Mesendoderm (in vitro differentiated cells): ENCODE measurements at places on chromosomes 2 and 18.

GRCh38 chr2:71971493-71971892 is 176.2 kb downstream of the CYP26B1 start:
- no peaks in the 10 kb centered on the region for H3K4me1 ChIP-seq
- H3K27me3 ChIP-seq = no peaks in the 10 kb centered on the region
- no peaks in the 10 kb centered on the region for H3K36me3 ChIP-seq
- no peak overlapping the region for H3K4me3 ChIP-seq

DNA sequence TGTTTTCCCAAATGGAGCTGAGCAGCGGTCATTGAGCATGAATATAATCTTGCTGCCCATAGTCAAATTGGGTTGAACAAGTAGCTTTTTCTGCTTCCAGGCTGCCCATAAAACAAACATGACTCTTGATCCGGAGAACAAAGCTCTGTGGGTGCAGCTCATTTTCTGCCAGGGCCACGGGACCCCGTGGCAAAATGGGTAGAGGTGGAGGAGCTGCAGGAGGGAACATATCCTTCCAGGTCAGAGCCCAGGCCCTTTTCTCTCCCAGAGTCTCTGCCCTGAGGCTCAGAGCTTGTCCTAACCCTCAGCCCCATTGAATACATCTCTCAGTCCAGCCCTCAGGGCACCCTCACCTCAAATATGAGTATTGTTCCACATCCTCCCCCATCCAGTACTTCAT is 151.6 kb upstream of the TWIST2 start:
- no peaks in the 10 kb centered on the region for H3K4me1 ChIP-seq
- H3K36me3 ChIP-seq = no peaks in the 10 kb centered on the region
- DNase-seq = no peak
- H3K27me3 ChIP-seq = no peaks in the 10 kb centered on the region

GRCh38 chr2:118983133-118983532 is 41.1 kb downstream of the MARCO start:
- H3K27me3 ChIP-seq = no peaks in the 10 kb centered on the region
- no peak overlapping the region for H3K27ac ChIP-seq
- no peaks in the 10 kb centered on the region for H3K36me3 ChIP-seq
- no peak for DNase-seq
- no peak overlapping the region for H3K4me3 ChIP-seq

DNA sequence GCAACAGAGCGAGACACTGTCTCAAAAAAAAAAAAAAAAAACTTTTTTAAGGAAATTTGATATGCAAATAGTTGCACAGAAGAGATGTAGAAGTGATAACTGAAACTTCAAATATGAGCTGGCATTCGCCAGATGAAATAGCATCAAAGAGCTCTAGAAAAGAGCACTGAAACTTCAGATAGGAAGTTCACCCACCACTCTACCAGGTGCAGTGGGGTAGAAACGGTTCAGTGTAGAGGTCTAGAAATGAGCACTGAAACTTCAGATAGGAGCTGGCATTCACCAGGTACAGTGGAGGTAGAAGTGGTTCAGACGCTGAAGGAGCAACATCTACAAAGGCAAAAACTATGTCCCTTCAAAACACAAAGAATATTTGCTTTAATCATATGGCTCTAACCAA is 9.0 kb upstream of the ONECUT2 start:
- DNase-seq = no peak
- no peak overlapping the region for H3K27ac ChIP-seq
- H3K4me1 ChIP-seq = peaks cover 3% of the 10 kb centered on the region

- no peak overlapping the region for H3K4me3 ChIP-seq
- no peak overlapping the region for H3K27ac ChIP-seq
- H3K36me3 ChIP-seq = no peaks in the 10 kb centered on the region
- no peak for DNase-seq
- peaks cover 1% of the 10 kb centered on the region for H3K27me3 ChIP-seq
- no peaks in the 10 kb centered on the region for H3K4me1 ChIP-seq
These were observed 128.4 kb downstream of the ANKRD30BL start for GRCh38 chr2:132033365-132033764.

GRCh38 chr2:136125236-136125635 is 7.3 kb upstream of the CXCR4 start:
- no peak overlapping the region for H3K4me3 ChIP-seq
- peaks cover 5% of the 10 kb centered on the region for H3K4me1 ChIP-seq
- no peaks in the 10 kb centered on the region for H3K36me3 ChIP-seq
- H3K27ac ChIP-seq = no peak overlapping the region

- DNase-seq = peak; percentile 79
- H3K27me3 ChIP-seq = no peaks in the 10 kb centered on the region
- no peak overlapping the region for H3K4me3 ChIP-seq
These were observed 3.7 kb downstream of the STK17B start for GRCh38 chr2:196167666-196168065.

DNA sequence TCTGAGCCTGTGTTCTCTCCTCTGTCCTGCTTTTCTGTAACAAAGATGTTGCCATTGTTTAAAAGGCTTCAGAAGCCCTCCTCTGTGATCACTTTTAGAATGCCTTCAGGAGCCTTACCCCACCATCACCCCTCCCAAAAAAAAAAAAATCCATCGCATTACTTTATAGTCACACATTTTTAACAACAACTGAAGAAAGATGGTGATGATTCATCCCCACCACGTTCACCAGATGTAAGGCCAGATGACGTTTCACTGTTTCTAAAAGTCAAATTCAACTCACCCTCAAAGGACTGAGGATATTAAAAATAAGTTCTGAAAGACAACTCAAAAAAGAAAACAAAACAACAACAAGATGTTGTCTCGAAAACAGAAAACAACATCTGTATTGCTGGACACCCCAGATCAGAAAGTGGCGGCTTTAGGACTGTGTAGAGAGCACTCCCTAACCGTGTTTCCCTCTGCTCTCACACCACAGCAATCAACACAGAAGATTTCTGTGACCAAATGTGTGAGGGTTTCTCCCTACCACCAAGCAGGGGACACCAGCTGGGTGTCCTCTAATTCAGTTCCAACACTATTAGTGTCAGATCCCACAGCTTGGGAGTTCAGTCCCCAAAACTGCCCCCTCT is 61.9 kb upstream of the CREB1 start:
- peaks cover 3% of the 10 kb centered on the region for H3K4me1 ChIP-seq
- H3K27me3 ChIP-seq = no peaks in the 10 kb centered on the region
- DNase-seq = no peak
- H3K36me3 ChIP-seq = no peaks in the 10 kb centered on the region
- no peak overlapping the region for H3K4me3 ChIP-seq

DNA sequence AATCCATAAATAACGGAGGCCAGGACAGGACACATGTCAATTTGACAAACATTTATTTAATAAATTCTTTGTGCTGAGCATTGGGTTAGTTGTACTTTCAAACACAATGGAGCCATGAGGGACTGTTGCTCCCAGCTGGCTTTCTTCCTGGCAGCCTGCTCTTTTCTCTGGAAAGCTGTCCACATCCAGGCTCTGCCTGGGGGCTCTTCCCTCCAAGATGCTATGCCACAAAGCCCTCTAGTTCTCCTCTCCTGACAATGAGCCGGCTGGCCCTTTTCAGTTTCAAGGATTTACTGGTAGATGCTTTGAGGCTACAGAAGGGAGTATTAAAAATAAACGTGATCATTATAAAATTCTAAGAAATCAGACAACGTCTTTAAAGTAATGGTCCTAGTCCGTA is 44.1 kb upstream of the SLC14A2 start:
- no peak overlapping the region for H3K27ac ChIP-seq
- no peaks in the 10 kb centered on the region for H3K36me3 ChIP-seq
- no peaks in the 10 kb centered on the region for H3K27me3 ChIP-seq
- no peaks in the 10 kb centered on the region for H3K4me1 ChIP-seq
- no peak for DNase-seq

GRCh38 chr2:216392945-216393840 is 19.1 kb upstream of the SMARCAL1 start:
- no peak for DNase-seq
- H3K4me1 ChIP-seq = peaks cover 3% of the 10 kb centered on the region
- no peak overlapping the region for H3K27ac ChIP-seq
- no peaks in the 10 kb centered on the region for H3K36me3 ChIP-seq
- no peaks in the 10 kb centered on the region for H3K27me3 ChIP-seq
- no peak overlapping the region for H3K4me3 ChIP-seq

DNA sequence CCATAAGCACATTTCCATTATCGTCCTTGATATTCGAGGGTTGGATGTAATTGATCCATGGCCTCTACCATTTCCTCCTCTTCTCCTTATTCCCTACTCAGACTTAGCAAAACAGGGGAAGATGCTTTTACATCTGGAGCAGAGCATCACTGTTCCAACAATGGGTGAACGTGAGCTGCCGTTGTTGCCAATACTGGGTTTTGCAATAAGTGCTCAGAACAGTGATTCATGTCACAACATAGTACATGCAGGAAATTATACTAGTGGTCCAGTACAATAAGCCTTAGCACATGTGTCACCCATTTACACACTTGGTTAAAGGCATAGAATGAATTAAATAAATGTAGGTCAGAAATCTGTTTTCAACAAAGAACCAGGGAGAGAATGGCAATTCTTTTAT is 112.4 kb downstream of the DCC start:
- no peaks in the 10 kb centered on the region for H3K27me3 ChIP-seq
- no peak overlapping the region for H3K4me3 ChIP-seq
- H3K36me3 ChIP-seq = no peaks in the 10 kb centered on the region
- H3K27ac ChIP-seq = no peak overlapping the region
- no peak for DNase-seq
- no peaks in the 10 kb centered on the region for H3K4me1 ChIP-seq

DNA sequence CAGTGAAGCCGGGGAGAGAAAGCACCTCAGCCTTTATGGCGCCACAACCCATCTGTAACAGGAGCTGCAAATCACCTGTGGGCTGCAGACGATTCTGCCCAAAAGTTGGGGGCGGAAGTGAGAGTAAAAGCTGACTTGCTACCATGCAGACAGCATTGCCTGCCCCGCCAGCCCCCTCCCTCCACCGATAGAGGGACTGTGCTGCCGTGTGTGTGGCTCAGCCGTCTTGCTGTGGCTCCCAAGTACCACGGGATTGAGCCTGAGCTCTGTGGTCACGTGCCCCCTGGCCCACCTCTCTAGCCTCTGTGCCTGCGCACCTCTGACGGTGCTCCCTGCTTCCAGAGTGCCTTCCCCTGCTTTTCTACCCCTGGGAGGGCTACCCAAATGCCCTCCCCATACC is 79.6 kb downstream of the GLI2 start:
- H3K27ac ChIP-seq = no peak overlapping the region

DNA sequence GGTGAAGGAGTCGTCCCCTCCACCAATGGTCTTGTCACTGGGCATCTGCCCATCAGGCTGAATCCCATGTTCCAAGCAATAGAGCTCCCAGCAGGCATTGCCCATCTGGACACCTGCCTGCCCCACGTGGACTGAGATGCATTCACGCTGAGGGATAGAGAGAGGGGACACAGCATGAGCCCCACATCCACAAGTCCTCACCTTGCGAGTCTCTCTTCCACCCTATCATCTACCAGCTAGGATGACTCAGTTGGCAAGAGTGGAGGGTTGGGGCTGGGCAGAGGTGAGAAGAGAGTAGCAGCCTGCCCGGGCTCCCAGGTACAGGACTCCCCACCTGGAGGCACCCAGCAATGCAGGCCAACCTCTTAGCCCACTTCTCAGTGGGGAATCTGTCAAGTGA is 959 bp upstream of the TUBA4B start:
- no peak for DNase-seq
- no peaks in the 10 kb centered on the region for H3K36me3 ChIP-seq
- H3K27ac ChIP-seq = no peak overlapping the region
- H3K4me1 ChIP-seq = peaks cover 5% of the 10 kb centered on the region
- peaks cover 16% of the 10 kb centered on the region for H3K27me3 ChIP-seq

GRCh38 chr2:214679736-214680135 is 129.7 kb downstream of the BARD1 start:
- H3K36me3 ChIP-seq = no peaks in the 10 kb centered on the region
- H3K27me3 ChIP-seq = no peaks in the 10 kb centered on the region
- no peak overlapping the region for H3K27ac ChIP-seq
- no peaks in the 10 kb centered on the region for H3K4me1 ChIP-seq

DNA sequence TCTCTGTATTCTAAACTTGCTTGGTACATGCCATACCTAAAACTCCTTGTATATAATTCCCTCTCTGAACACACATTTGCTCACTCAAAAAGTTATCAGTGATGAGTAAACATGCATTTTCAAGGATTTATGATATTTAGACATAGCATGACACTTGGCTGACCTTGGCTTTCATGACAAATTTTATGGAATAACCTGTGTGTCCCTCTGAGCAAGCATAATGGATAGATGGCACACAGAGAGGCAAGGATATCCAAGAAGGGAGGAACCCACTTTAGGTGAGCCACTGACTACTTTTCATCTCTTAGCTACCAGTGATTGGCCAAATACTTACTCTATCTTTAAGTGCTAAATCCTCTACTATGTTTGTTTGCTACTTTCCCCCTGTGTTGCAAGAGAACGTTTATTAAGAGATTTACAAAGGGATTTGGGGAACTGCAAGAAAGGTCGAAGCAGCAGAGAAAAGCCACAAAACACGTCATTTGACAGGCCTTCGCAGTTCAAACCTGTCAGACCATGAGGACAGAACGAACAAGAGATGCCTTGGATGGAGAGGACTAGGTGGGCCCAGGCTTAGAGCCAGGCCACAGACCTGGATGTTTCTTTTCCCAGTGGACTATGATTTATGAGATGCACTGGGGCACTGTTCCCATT is 379.9 kb downstream of the NBAS start:
- no peak for DNase-seq
- H3K4me1 ChIP-seq = peaks cover 2% of the 10 kb centered on the region
- H3K27ac ChIP-seq = no peak overlapping the region
- H3K27me3 ChIP-seq = no peaks in the 10 kb centered on the region
- no peak overlapping the region for H3K4me3 ChIP-seq

DNA sequence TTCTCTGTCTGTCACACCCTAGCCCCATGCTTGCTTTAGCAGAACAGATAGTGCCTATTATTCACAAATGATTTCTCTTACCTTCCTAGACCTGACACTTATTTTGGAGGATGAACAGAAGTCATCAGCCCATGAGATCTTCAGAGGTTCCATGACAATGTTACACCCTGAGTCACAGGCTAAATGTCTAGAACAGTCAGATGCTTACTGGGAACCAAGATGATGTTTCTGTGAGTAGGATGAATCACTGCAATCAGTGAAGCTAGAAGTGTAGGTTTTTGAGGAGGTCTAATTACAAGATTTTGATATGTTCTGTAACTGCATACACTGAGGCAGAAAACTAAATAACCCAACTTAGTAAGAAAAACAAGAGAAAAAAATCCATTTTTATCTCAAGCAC is 123.0 kb upstream of the THUMPD2 start:
- no peaks in the 10 kb centered on the region for H3K4me1 ChIP-seq
- no peaks in the 10 kb centered on the region for H3K36me3 ChIP-seq
- H3K27ac ChIP-seq = no peak overlapping the region
- no peak for DNase-seq
- no peak overlapping the region for H3K4me3 ChIP-seq

GRCh38 chr2:29699045-29699444 is 222.3 kb downstream of the ALK start:
- DNase-seq = no peak
- no peaks in the 10 kb centered on the region for H3K27me3 ChIP-seq
- H3K27ac ChIP-seq = no peak overlapping the region
